ENCODE measurements at places on chromosomes 11 and 22.

DNA sequence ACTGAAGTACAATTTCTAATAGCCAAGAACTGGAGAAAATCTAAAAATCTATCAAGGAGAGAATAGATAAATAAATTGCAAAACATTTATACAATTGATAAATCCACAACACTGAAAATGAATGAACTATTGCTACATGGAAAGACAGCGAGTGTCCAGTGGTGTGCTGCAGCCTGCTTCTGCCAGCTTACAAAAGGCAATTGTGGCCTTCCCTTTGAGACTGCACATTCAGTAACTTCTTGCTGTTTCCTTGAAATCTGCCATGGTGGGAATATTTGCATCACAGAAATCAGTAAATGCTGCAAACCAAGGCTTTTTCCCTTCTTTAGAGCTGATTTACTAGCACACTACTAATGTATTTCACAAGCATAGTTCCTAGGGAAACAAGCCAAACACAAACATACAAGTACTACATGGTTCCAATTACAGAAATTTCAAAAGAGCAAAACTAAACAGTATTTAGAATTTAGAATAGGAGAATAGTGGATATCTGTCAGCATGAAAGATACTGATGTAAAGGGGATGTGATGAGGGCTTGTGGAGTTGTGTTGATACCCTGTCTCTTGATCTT lies 76.9 kb upstream of the TRIM77 start:
- DNase-seq = no peak

GRCh38 chr11:77040889-77041288 lies 6.7 kb downstream of the B3GNT6 start:
- DNase-seq = no peak

GRCh38 chr22:35643991-35644390 lies 4.3 kb upstream of the APOL6 start:
- no peak for DNase-seq

GRCh38 chr11:1153951-1154493 lies 3.7 kb upstream of the MUC5AC start:
- DNase-seq = no peak

DNA sequence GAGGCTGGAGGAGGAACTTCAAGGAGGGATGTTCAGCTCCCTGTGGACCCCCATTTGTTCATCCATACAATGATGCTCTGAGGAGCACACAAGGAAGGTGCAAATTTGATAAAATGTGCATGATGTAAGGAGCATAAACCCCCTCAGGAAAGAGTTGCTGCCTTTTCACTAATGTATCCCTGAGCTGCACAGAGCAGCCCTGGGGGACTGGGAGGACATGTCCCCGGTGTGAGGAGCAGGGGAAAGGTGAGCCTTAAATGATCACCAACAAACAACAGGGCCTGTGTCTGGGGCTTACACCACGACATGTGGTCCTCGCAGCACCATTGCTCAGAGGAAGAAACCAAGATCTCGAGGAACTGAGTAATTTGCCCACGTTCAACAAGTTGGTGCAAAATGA lies 3.5 kb upstream of the MAPK8IP2 start:
- DNase-seq = no peak

- DNase-seq = no peak
These were observed 10.2 kb upstream of the GRAMD1B start for GRCh38 chr11:123419731-123420452.

DNA sequence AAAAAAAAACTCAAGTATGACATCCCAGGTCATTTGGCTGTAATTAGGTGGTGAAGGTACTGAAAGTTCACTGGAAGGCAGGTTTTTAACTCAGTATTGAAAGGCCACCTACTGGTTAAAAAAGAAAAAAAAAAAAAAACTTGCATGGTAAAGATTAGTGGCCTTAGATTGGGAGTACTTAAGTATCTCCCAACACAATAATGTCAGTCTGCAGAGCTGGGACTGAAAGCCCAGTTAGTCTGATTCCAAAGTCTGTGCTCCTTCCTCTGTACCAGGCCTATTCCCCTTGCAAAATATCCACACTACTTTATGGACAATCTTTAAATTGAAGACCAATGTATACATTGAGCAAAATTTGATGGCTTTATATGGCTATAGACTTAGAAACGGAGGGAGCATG lies 85.5 kb downstream of the NOX4 start:
- DNase-seq = no peak

- DNase-seq = no peak
These were observed 420.0 kb downstream of the DYNC2H1 start for GRCh38 chr11:103529181-103529684.

DNA sequence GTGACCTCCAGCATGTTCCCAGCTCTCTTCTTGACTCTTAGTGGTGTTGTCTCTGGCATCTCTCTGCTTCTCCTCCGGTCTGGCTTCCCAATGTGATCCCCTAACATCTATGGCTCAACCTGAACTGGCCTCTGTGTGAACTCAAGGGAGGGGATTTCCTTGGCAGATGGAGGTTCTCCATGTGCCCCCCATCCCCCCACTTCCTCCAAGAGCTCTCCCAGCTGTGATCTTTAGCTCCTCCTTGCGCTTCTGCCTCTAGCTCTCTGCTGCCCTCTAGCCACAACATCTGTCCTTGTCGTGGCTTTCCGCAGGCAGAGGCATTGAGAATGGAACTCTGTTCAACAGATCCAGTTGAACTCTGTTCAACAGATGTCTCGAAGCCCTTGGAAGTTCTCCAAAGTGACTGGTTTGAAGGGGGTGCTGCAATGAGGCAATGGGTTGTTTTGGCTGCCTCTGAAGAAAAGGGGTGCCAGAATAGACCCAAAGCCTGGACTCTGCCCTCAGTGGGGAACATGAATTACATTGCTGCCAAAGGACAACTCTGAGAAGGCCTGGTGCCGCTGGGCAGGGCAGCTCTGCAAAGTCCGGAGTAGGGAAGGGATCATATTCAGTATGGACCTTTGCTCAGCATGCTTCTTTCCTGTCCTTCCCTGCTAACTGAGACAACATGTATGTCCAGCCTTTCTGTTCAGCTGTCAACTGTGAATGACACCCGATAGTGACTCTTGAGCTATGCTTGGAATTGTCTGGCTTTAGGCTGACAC lies 61.9 kb downstream of the ADM start:
- peak; percentile 24 for DNase-seq

DNA sequence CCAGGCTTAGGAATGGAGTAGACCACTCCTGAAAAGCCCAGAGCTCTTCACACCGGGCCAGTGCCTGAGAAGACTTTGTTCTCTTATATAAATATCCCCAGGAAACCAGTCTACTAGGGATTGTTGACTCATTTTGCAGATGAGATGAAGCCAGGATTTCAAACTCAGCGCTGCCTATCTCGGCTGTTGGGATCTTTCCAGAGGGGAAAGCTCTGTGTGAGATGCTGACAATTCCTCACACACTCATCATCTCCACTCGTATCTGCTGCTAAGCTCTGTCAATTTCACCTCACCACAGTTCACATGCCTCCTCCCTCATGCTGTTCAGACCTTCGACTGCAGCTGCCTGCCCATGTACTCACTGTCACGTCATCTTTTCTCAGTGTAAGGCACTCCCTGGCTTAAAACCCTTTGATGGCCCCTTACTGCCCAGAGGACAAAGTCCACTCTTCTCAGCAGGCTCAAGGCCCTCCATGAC lies 12.5 kb downstream of the USH1C start:
- DNase-seq = no peak

- no peak for DNase-seq
These were observed 12.7 kb downstream of the MRPL23 start for GRCh38 chr11:1959786-1960185.

DNA sequence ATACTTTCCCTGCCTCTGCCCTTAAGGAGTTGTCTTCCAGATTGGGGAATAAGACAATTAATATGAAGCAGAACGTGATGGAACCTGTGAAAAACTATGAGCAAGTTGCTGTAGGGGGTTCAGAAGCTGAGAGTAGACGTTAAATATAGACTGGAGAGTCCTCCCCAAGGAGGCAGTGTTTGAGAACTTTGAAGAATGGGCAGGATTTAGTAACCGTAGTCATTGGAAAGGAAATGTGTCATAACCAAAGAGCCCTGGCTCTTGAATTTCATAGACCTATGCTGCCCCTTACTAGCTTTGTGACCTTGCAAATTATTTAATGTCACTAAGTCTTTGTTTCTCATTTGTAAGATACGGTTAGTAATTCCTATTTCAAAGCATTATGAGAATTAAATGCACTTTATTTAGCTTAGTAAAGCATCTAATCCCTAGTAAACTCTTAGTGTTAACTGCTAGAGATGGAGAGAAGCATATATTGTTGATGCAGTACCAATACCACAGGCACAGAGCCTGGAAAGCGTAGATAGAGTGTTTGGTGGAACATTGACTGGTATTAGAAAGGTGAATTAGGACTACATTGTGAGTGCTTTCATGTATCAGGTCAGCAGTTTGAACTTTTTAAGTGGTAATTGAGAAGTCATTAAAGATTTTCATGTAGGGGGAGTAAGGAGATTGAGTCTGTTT lies 54.1 kb downstream of the MCAM start:
- no peak for DNase-seq

DNA sequence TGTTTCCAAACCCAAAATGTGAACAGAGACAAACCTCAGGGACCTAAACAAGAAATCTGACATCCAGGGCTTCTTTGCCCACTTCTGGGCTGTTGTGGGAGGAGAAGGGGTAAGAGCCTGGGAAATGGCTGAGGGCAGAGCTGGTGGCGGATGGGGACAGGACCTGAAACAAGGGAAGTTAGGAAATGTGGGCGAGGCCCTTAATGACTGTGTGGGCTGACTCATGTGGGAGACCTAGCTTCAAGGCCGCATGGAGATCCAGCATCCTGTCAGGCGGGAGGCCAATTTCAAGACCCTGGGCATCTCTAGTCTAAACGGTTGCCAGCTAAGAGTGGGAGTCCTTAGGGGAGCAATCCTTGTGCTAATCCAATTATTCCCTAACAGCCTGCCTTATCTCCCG lies 2.1 kb upstream of the OAF start:
- DNase-seq = no peak

DNA sequence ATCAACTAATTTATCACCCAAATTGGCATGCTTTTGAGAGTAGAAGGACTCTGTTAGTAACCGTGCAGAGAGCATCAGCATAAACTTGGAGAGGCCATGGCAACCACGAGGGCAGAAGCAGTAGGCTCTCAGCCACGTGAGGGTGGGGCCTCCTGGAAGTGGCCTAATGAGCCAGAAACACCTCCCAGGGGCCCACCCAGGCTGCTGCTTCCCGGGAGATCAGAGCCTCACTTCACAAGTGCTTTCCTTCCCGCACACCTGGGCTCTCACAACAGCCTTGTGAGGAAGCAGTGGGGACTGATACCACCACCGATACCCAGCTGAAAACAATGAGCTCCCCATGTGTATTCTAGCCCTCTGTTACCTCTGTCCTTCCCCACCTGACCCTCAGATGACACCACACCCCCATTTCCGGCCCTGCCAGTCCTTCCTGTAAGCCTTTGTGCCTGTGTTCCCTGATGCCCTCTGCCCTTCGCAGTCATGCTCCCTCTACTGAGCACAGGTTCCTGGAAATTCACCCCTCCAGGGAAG lies 17.0 kb downstream of the TRIM29 start:
- no peak for DNase-seq

DNA sequence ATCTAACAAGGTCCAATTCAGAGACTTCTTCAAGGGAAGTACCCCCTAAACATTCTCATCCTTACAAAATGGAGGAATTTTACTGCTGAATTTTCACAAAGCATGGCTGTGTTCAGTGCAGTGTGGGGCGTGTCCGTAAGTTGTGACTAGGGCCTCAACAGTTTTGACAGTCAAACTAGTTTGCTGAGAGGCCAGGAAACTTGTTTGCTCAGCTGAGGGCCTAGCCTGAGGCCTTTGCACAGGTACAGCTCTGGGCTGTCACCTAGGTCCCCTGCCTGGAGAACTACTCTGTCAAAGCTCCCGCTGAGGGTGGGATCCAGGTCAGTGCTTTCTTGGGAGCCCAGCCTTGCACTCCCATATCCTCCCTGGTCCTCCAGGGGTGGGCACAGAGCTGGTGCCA lies 27.9 kb downstream of the TCP11L1 start:
- no peak for DNase-seq

DNA sequence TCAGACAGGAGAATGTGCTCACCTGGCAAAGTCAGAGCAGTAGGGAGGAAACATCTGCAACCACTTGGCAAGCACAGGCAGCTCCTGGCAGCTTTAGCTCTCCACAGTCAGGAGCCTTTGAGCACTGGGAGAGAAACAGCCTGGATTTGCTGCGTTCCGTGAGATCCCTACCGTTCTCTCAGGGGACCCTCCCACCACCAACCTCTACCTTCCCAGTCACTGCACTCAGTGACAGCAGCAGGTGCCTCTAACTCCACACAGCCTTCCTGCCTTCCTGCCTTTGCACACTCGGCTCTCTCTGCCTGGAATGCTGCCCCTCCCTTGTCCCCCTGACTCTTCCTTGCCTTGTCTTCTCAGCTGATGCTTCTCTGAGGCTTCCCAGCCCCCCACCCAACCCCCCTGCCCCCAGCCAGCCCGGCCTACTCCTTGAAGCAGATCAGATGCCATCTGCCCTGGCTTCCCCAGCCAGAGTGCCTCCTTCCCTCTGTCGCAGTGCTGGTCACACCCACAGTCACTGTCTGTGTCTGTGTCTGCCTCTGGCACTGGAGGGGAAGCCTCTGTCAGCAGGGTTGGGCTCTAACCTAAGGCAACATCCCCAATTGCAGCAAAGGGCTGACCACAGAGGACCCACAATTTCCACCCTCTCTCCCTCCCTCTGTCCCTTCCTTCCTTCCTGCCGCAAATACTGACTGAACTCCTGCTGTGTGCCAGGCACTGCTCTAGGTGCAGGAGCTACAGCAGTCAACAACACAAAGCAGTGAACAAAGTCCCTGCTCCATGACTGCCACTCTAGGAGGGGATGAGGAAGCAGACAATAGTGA lies 14.9 kb upstream of the TSKU start:
- DNase-seq = no peak

GRCh38 chr11:80616070-80616800 lies 1175.4 kb upstream of the TENM4 start:
- no peak for DNase-seq

DNA sequence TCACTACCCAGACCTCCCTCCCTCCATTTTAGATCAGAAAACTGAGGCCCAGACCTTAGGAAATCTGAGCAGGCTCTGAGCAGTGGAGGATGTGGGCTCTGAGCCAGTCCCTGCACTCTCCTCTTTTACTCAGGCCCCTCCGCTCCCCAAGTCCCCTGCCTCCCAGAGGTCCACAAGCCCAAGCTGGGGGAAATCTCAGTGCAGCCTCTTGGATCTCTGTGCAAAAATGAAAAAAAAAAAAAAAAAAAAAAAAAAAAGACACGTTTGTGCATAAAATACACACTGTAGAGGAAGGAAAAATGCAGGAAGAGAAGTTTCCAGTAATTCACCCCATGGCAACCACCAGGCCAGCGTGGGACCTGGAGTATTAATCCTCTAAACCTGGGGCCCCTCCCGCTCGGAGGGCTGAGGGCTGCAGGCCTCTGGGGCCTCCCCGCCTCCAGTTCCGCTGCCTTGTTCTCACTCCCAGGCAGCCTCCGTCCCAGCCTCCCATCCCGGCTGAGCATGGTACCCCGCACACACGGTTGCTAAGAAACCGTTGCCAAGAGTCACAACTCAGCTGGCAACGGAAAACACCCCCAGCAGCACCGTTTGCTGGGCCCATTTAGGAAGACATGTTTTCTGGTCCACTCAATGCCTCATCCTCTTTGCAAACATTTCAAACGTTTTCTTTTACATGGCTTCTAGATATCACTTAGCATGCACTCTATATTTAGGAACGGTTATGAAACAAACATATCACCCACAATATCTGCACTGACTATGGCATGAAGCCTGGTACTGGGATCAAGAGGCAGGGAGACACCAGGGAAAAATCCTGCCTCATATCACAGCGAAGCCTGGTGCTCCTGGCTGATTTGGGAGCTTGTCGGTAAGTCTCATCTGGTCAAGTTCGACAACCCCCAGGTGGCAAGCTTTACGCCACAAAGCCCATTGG lies 227.5 kb downstream of the CTTN start:
- no peak for DNase-seq

GRCh38 chr11:103690356-103690755 lies 346.1 kb upstream of the DDI1 start:
- no peak for DNase-seq
